ENCODE measurements at places on chromosomes 12 and 14.

DNA sequence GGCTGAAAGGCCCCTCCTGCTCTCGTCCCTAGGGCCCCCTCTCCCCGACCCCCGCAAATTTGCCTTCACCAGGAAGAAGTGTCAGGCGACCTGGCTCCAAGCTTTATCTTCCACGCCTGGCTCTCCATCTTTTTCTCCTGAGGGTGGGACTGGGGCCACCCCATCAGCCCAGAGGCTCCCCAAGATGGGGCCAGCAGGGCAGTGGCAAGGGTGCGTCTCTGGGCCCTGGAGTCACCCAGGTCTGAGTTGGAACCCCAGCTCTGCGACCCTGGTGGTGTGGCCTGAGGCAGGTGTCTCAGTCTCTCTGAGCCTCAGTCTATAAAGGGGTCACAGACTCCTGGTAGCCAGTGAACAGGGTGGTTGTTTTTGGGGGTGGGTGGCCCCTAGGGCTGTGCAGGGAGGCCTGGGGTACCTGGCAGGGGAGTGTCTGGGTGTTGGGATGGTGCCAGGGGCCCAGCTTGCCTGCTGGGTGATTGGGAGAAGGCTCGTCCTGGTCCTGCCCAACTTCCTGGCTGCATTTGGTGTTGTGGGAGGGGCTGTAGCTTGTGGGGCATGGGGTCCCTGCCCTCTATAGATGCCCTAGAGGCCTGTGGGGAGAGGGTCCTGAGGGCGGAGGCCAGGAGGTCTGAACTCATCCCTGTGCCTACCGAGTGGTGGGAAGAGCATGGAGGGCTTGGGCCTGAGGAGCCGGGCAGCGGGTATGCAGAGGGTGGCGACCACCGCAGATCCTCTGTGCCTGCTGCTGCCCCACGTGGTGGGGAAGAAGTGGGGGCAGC lies 7.6 kb downstream of the KIF26A start:
- DNase-seq = no peak

GRCh38 chr14:68561531-68562007 lies 231.3 kb downstream of the ZFP36L1 start:
- no peak for DNase-seq

DNA sequence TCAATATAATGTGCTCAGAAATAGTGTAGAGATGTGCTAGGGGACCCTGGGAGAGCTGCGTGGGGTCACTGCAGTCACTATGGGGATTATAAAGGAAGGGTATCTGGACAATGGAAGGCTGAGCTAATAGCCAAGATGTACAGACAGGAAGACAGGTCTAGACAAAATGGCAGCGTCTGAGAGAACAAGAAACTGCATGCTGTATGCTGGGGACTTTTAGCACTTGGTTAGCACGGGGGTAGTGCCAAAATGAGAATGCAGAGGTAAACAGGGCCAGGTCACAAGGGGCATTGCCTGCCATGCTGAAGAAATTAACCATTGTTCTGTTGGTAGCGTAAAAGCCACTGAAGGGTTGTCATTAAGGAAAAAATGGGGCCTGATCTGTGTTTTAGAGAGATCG lies 308.2 kb downstream of the EMP1 start:
- no peak for DNase-seq

DNA sequence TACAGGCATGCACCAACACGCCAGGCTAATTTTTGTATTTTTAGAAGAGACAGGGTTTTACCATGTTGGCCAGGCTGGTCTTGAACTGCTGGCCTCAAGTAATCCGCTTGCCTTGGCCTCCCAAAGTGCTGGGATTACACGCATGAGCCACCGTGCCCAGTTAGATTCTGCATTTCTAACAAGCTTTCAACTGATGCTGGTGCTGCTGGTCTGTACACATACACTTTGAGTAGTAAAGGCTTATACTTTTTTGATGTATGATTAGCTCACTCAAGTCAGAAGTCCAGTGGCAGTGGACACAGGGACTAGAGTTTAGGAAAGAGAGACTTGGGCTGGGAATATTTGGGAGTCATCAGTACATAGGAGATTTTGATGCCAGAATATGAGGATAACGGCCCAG lies 2.2 kb upstream of the TBC1D15 start:
- no peak for DNase-seq

GRCh38 chr12:114396869-114397719 lies 8.8 kb downstream of the TBX5 start:
- DNase-seq = no peak

GRCh38 chr12:130247634-130248237 lies 85.5 kb downstream of the FZD10 start:
- DNase-seq = no peak

- no peak for DNase-seq
These were observed 72.8 kb downstream of the IRF2BPL start for GRCh38 chr14:76955575-76956315.

DNA sequence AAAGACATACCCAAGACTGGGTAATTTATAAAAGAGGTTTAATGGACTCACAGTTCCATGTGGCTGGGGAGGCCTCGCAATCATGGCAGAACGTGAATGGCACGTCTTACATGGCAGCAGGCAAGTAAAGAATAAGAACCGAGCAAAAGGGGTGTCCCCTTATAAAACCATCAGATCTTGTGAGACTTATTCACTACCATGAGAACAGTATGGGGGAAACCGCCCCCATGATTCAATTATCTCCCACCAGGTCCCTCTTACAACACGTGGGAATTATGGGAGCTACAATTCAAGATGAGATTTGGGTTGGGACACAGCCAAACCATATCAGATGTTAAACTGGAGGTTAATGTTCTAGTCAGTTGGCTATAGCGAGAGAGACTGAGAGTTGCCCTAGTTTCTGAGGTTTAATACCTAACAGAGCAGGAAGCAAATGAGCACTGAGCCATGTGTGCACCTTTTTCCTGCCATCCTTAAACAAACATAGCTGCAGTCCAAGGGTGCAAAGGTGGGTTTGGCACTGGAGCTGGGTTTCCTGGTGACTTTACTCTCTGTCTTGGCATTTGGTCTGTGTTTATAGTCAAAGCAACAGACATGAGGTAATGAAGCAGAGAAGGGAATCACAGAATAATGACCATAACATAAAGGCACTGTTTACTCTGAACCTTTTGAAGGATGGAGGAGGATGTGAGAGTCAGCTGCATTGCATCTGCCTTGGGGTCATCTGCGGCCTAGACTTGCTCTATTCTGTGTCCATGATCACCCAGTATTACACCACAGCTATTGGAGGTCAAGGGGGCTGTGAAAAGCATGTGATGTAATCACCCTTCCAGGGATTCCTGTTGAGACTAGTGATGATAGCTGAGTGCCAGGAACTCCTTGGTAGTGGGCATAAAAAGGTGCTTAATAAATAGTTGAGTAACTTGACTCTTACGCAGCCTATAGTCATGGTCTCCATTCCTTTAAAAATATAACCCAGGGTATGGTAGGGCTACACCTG lies 83.6 kb upstream of the USP44 start:
- DNase-seq = no peak

DNA sequence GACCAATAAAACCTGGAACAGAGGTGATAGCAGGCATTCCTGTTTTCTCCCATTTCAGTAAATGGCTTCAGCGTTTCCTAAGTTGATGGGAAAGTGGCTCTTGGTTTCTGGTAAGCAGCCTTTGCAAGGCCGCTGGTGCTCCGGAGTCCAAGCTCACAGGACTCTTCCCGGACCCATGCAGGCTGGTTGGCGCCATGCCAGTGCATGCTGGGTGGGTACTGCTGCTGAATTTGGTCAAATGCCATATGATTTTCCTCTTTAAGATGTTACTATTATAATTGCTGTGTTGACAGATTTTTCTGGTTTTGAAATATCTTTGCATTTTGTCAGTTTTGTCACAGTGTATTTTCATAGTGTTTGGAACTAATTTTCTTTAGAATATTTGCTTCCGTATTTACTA lies 27.7 kb downstream of the PPP2R5C start:
- no peak for DNase-seq

- DNase-seq = no peak
These were observed 54.4 kb downstream of the RASSF9 start for GRCh38 chr12:85781766-85782165.

DNA sequence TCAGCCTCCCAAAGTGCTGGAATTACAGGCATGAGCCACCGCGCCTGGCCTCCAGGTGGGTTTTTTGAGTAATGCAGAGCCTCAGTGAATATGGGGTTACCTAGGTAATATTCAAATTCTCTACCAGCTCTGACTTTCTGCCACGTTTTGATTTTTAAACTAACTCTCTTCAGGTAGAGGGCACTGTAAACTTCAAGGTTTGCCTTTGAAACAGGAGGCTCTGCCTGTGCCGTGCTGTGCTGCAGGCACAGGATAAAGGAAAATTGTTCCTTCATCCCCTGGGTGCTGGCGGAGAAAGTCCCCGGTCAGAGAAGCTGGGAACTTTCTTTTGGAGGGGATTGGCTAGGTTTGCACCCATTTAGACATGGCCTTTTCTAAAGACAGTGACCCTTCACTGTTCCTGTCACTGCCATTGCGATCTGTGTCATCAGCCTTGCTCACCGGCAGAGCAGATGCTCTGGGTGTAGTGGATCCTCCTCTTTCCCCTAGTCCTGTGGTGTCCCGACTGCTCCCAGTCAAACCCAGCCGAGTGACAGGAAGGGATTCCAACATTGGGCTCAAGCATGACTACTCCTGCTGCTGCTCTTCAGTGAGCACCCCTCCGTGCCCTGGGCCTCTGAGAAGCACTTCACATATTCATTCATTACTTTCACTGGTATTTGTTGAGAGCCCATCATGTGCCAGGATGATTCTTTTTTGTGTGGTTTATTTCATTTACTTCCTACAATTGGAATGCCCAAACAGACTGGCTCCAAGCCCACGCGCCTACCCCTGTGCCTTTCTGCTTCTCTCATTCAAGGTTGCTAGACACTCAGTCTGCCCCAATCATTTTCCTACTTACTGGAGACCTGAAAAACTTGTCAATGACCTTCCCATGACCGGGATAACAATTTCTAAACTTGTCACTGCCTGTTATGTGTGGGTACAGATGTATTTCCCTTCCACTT lies 103.6 kb downstream of the TMEM30B start:
- DNase-seq = no peak

GRCh38 chr14:75042035-75042434 lies 9.2 kb downstream of the MLH3 start:
- no peak for DNase-seq

GRCh38 chr14:80587096-80587724 lies 354.3 kb downstream of the CEP128 start:
- no peak for DNase-seq

All from activated naive CD4-positive, alpha-beta T cell (primary cell).